ENCODE measurements at places on chromosomes 7 and 10. TPM values are rescaled to one million over a fixed set of nuclear protein-coding genes. Genes with fewer than 3 reads are reported as not detected.

STK31 gene
- total RNA-seq = 0.39 TPM

OR2AE1 gene
- 0.11 TPM for total RNA-seq

CCL24 gene
- total RNA-seq = not detected

GPR26 gene
- total RNA-seq = not detected

NEUROG3 gene
- total RNA-seq = not detected

FEZF1 gene
- total RNA-seq = not detected

CAMK2B gene
- total RNA-seq = 1.8 TPM

PNLIPRP3 gene
- total RNA-seq = not detected

UTF1 gene
- not detected for total RNA-seq

VWDE gene
- 0.94 TPM for total RNA-seq

PTPRN2 gene
- total RNA-seq = 2.8 TPM

PIP gene
- total RNA-seq = not detected

NME8 gene
- total RNA-seq = not detected

KCP gene
- total RNA-seq = 0.42 TPM

ZNF398 gene
- total RNA-seq = 12.6 TPM

LIPM gene
- total RNA-seq = not detected

ZNF425 gene
- total RNA-seq = 1.5 TPM

MYOZ1 gene
- total RNA-seq = 0.25 TPM

BET1 gene
- total RNA-seq = 38.9 TPM

PNLIPRP2 gene
- total RNA-seq = not detected

SAMD9 gene
- total RNA-seq = 8.1 TPM

HNRNPF gene
- 142 TPM for total RNA-seq

GNAT3 gene
- not detected for total RNA-seq

CCDC3 gene
- total RNA-seq = 2.3 TPM

YKT6 gene
- 72.2 TPM for total RNA-seq

MGMT gene
- total RNA-seq = 20.5 TPM

MMRN2 gene
- 26.3 TPM for total RNA-seq

CCL26 gene
- 1.7 TPM for total RNA-seq

RPEL1 gene
- not detected for total RNA-seq

ENKUR gene
- total RNA-seq = 0.25 TPM

NUPR2 gene
- total RNA-seq = 2.5 TPM

ZNF488 gene
- total RNA-seq = 0.06 TPM

TBC1D12 gene
- 6.2 TPM for total RNA-seq

Measured in adrenal gland (tissue), 19 donors.